ENCODE measurements at places on chromosomes 5 and 9.

GRCh38 chr9:31736581-31737179 lies 647.8 kb upstream of the ACO1 start:
- DNase-seq = no peak

GRCh38 chr5:125257997-125258396 lies 511.6 kb upstream of the ZNF608 start:
- DNase-seq = no peak

DNA sequence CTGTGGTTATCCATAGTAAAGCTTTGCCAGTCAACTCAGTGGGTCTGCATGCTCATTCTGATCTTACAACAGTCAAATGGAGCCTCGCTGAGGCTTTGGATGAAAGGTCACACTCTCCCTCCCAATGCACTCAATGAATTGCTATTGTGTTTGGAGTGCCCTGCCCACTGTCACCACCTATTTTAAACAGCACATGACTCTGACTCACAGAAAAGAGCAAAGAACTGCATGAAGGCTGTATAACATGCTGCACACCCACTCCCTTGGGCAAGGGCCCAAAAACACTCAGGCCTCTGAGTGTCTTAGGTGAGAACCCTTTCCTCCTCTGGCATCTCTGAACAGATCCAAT lies 118.7 kb upstream of the CCDC112 start:
- DNase-seq = no peak

DNA sequence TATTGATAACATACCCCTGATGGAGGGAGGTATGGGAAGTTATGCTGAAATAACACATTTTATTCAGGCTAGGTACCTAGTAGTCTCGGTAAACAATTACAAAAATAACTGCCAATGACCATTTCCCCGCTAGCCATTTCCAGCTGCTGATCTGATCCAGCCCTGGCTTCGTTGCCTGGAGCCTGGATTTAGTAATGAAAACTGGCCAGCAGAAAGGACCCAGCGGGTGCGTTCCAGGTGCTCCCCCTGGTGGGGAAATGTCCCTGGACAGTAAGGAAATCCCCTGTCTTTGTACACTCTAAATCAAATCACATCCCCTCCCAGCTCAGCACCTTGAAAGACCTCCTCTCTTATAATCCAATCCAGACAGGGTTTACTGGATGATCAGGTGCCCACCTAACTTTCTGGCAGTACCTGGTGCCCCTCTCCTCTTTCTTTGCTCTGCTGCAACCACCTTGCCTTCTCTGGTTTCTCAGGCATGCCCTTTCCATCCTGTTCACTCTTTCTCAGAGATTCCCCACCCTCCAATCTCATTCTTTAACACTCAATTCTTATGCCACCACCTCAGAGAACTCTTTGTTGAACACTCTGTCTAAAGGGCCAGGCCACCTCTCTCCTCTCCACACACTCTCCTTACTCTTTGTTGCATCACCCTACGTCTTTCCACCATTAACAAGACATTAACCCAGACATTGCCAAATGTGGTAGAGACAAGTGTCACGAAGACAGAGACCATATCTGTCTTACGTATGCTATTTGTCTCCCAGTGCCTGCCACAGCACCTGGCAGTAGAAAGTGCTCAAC lies 50.1 kb upstream of the SMAD5 start:
- DNase-seq = peak; percentile 23

- no peak for DNase-seq
Measured at GRCh38 chr5:7995688-7996294, 126.8 kb downstream of the MTRR start.

DNA sequence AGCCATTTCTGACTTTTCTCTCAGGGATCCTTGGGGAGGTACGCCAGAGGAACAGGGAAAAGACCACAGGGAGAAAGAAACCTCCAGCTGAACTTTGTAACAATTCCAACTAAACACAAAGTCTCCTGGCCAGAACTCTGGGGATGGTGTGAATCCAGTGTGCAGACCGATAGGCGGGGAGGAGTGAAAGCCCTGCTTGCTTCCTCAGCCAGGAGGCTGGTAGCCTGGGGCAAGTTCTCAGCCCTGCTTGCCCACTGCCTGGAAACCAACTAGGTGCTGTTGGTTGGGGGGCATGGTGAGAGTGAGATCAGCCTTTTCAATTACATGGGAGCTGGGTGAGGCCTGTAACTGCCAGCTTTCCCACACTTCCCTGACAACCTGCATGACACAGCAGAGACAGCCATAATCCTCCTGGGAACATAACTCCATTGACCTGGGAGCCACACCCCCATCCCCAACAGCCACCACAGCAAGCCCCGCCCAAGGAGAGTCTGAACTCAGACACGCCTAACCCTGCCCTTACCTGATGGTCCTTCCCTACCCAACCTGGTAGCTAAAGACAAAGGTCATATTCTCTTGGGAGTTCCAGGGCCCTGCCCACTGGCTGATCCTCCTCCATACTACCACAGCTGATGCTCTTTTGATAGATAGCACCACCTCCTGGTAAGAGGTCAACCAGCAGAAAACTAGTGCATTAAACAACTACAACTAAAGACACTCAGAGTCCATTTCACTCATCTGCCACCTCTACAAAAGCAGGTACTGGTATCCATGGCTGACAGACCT lies 100.1 kb upstream of the TNFAIP8 start:
- DNase-seq = no peak

DNA sequence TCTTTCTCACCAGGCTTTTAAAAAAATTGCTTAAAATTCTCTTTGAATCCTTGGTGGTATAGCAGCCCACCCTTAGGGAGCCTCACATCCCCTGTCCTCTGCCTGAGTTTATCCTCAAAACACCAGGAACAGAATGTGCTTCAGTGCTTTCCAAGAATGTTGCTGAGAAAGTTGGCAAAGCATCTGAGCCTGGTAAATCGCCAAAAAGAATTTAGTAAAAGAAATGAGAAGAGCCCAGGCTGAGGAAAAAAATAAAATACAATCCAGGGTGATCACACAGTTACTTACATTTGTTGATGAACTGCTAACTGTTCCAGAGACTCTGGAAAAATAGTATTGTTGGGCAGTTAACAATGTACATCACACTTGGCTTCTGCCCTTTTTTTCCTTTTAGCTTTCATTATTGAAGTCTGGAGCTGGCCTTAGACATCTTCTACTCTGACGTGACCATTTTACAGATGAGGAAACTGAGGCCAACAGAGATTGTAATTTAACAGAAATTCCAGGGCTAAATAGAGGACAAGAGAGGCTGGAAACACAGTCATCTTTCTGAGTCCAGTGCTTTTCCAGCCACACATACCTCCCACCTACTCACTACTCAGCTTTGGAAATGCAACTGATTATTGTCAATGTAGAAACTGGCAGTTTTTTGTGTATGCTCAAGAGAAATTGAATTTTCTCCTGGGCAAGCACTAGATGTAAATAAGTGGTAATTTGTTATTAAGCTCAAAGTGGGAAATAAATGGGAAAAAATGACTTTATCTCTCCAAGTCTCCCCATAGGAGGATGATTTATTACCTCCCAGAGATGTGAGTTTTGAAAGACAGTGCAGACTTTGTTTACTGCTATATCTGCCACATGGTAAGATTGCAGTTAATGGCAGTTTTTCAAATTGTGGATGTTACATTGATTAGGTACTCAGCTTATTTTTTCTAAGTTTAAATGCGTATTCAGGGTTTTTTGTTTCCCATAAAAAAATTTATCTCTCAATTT lies 86.7 kb upstream of the ALDH1A1 start:
- DNase-seq = no peak

DNA sequence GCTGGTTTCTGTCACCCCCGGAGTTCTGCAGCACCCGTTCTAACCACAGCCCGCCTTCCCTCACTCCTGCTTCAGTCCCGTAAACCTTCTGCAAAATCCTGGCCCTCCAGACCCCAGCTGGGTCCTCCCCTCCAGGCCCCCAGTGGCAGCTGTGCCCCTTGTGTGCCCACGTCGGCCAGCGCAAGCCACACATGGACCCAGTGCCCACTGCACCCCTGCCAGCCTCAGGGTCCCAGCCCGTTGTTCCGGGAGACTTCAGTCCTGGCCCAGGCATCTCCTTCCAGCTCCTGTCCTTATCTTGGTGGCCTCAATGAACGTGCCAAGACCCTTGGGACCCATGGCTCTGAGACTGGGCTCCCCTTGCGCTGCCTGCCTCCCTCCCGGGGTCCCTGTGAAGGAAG lies 43.2 kb downstream of the EXD3 start:
- no peak for DNase-seq

- peak; percentile 67 for DNase-seq
Measured at GRCh38 chr5:126446498-126447224, 23.5 kb downstream of the GRAMD2B start.

GRCh38 chr5:171067540-171068130 lies 205.8 kb downstream of the RANBP17 start:
- DNase-seq = no peak

DNA sequence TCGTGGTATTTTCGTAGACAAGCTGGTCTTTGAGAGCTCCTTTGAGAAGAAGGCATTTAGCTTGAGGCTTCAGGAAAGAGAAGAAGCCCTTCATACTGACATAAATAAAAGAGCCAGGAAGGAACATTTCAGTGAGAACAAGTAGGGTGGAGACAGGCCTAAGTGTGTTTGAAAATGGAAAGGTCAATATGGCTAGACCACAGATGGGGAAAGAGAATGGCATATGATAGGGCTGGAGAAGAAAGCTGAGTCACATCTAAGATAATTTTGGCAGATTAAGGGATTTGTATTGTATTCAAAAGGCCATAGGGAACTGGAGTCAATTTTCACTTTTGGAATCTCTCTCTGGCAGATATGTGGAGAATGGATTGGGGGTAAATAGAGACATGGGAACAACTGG lies 374.9 kb downstream of the TMEM38B start:
- DNase-seq = no peak

DNA sequence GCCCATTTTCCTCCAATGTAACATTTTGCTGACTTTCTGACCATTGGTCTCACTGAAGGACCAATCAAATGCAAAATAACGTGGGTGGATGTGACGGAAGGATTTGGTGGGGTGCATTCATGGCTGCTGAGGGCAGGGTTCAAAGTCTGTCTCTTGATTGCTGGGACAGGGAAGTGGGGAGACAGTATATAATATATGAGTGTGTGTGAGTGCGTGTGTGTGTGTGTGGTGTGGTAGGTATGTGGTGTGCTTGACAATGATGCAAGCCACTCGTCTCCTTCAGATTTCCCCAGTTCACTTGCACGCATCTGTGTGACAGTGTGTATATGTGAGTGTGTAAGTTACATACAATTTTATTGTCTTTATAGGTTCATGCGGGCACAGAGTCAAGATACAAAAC lies 477.3 kb downstream of the DIRAS2 start:
- no peak for DNase-seq

- no peak for DNase-seq
Measured at GRCh38 chr5:131194725-131195124, 24.0 kb downstream of the LYRM7 start.

GRCh38 chr9:82418334-82418733 lies 429.8 kb downstream of the SPATA31D1 start:
- no peak for DNase-seq

GRCh38 chr9:117722108-117722761 lies 18.0 kb downstream of the TLR4 start:
- no peak for DNase-seq

DNA sequence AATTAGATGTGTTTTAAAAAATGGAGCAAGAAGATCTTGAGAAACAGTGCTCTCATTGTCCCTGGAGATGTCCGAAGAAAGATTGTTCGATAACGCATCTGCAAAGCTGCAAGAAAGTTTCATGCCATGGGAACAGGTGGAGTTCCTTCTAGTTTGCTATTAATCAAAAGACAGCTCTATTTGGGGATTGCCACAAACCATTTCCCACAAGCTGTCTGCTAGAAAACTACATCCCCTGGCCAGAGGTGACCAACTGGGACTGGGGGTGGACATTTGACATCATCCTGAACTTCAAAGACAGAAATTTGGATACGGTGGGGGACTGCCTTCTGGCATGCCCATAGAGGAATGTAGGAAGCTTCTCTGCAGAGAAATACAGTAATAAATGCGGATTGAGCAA lies 50.8 kb upstream of the OSMR start:
- DNase-seq = no peak

DNA sequence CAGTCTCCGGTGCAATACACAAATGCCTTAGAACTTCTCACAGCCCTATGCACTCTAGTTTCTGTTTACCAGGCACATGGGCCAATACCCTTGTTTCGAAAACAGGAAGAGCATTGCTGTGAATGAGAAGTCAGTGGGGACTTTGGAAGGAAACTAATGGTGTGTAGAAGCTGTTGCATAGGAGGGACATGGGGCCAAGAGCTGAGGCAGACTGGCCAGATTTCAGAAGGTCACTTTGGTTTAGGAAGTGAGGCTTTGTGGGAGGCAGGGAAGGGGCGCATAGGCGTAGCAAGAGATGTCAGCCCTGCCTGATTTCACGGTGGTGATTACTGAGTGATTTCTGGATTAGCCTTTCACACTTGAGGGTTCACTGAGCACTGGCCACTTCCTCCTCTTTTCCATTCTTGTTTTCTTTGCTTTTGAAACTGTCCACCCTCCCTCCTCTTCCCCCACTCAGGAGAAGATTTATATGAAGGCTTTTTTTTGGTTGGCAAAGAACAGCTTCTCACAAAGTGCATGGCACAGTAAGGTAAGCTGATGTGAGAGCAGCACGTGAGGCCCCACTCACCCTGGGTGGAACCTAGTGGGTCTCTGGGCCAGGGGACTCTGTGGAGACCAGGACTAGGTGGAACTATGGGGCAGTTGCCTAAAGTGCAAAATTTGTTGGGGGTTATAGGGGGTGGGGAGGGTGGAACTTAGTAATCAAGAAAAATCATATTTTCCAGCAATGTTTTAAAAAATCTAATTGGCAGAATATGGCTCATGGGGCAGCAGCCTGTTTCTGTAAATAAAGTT lies 6.1 kb upstream of the TMEM252 start:
- no peak for DNase-seq

- no peak for DNase-seq
Measured at GRCh38 chr5:84298628-84299027, 86.1 kb downstream of the EDIL3 start.

DNA sequence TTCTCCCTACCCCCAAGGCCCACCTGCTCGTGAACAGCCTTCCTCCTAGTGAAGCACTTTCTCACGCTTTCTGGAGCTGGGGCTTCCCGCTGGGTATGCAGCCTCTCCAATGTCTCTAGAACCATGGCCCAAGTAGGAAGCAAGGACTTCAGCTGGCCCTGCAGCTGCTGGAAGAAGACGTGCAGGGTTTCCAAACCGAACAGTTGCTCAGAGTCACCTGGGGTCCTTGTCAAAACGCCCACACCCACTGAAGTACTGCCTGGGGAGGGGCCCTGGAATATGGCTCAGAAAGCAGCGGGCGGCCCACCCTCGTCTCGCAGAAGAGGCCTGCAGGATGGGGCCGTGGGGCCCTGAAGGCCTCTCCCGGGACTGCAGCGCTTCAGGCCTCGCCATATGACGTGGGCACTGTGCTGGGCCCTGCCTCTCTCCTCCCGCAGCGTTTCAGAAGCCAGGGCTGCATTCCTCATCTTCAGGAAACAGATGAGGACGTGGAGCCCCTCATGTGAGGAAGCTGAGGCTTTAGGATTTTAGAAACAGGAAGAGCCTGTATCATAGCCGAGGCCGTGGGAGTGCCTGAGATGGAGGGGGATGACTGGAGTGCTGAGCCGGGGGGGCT lies 116.0 kb upstream of the LMX1B start:
- DNase-seq = no peak

- DNase-seq = no peak
Measured at GRCh38 chr5:142426129-142427014, 101.6 kb upstream of the SPRY4 start.

GRCh38 chr5:136768457-136768856 lies 403.1 kb upstream of the TRPC7 start:
- DNase-seq = no peak

All from stimulated activated CD8-positive, alpha-beta memory T cell treated with anti-CD3 and anti-CD28 coated beads, Interleukin-7, amount 100 ng/mL, for 48 hours (primary cell).